Hematopoietic multipotent progenitor cell treated with erythropoietin and hydrocortisone succinate and interleukin-3 and kit ligand, for 6 days (in vitro differentiated cells): ENCODE measurements at places on chromosomes 6 and 20.

DNA sequence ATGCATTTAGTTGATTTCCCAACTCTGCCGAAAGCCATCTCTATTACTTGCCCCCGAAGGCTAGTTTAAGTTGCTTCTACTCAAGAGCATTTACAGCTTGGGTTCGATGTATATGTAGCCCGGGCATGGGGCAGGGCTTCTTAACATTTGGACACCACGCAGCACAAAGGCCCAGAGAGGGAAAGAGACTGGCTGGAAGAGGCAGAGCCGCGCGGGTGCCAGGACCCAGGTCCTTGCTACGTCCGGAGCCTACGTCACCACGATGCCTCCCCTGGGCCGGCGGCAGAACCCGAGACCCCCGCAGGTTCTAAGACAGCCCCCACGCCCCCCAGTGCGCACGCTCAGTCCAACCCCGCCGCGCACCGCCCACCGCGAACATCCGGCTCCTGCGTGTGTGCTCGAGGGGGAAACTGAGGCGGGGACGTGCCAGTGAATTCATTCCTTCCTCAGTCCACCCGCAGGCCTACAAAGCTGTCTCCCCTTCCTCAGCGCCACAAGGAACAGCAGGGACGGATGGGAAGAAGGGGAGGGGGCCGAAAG is 367 bp upstream of the PCIF1 start:
- peak; percentile 63 for DNase-seq

GRCh38 chr6:37126493-37126958 is 43.4 kb upstream of the PIM1 start:
- DNase-seq = no peak

DNA sequence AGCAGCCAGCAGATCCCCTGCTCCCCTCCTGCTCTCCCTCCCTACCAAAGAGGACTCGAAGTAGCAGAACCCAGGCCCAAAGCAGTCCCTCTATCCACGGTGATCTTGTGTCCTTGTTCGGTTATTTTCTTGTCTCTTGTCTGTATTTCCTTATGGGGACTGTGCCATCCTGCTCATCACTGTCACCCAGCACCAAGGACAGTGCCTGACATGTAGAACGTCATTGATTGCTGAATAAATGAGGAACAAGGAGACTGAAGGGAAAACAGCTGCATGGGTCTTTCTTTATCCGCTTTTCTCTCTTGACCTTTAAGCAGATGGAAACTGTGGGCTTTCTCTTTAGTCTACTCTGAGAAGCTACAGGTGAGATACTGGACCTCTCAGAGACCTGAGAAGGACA is 29.4 kb upstream of the ZNF831 start:
- DNase-seq = peak; percentile 33

DNA sequence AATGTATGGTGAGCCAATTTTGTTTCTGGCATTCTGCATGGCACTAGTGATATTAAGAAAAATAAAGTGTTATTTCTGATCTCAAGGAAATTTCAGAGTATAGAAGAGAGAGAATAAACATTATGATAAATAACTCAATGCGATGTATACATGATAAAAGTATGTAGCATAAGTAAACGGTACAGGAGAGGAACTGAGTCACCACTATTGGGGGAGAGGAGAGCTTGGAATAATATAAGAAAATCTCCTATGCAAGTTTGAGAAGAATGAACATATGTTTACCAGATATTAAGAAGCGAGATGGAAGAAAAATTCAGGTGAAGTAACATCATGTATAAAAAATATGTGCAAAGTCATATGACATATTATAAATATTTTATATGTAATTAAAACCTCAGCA is 1230.3 kb upstream of the CITED2 start:
- DNase-seq = no peak

- DNase-seq = no peak
Observed at GRCh38 chr20:13800728-13801134, 15.9 kb downstream of the NDUFAF5 start.

- DNase-seq = no peak
Observed at GRCh38 chr6:32132110-32132509, 2.0 kb upstream of the FKBPL start.
